Osteocyte (in vitro differentiated cells): ENCODE measurements at places on chromosomes 1 and 21. TPM values are rescaled to one million over a fixed set of nuclear protein-coding genes. Genes with fewer than 3 reads are reported as not detected.
A peak's percentile ranks its signal among the peaks of the same experiment; 100 is the strongest.

C1orf116 gene
- total RNA-seq, result not detected in 2 replicates

CD1D gene
- total RNA-seq, result not detected in 2 replicates

NR0B2 gene
- not detected in 2 replicates for total RNA-seq

DNA sequence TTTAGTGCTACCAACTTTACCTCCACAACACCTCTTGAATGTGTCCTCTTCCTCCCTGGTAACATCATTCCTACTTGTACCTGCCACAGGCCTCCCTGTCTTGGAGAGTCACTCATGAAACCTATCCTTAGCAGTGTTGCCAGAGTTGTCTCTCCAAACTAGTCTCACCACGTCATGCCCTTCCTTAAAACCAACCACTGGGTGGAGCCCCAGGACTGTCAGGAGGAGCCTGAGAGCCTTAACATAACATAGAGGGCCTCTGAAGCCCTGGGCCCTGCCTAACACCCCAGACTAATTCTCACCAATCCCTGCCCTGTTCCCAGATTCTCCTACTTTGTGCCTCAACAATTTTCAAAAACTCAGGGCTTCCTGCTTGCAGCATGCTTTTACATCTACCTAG, 65.3 kb downstream of the ZNF697 start:
- DNase-seq, result peak; percentile 87

- DNase-seq, result no peak
Measured at GRCh38 chr1:224378855-224379631, 22.4 kb downstream of the CNIH4 start.

GRCh38 chr1:58006421-58007046, 540.0 kb downstream of the OMA1 start:
- DNase-seq, result no peak

DNA sequence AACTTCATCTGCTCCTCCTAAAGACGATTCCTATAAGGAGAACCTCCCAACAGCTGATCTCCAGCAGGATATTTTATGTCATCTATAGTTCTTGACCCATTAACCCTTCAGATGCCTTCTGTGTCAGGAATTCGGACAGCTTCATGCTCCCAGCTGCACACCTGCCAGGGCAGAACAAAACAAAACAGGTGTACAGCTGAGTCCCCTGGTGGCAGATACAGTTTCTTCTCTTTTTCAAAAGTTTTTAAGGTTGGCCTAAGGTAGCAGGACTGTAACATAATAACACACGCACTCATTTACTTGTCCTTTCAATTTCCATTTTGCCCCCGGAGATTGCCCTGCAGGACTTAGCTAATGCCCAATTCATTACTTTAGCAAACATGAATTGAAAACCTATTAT, 218.3 kb downstream of the S1PR1 start:
- DNase-seq, result no peak
